ENCODE measurements at places on chromosomes 11 and 22. TPM values are rescaled to one million over a fixed set of nuclear protein-coding genes. Genes with fewer than 3 reads are reported as not detected.

GRCh38 chr11:48127521-48128183 lies 89.0 kb upstream of the OR4B1 start:
- H3K4me1 ChIP-seq, result no peaks in the 10 kb centered on the region
- no peaks in the 10 kb centered on the region for H3K27me3 ChIP-seq
- no peaks in the 10 kb centered on the region for H3K36me3 ChIP-seq
- H3K27ac ChIP-seq, result no peak overlapping the region

DNA sequence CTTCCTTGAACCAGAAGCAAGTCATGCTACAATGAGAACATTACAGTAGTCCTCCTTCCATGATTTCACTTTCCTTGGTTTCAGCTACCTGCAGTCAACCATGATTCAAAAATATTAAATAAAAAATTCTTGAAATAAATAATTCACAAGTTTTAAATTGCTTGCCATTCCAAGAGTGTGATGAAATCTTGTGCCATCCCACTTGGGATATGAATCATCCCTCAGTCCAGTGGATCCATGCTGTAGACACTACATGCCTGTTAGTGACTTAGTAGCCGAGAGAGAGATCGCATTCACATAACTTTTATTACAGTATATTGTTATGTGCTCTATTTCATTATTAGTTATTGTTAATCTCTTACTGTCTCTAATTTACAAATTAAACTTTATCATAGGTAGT lies 6.0 kb downstream of the HOATZ start:
- H3K27me3 ChIP-seq, result no peaks in the 10 kb centered on the region
- H3K36me3 ChIP-seq, result no peaks in the 10 kb centered on the region
- no peaks in the 10 kb centered on the region for H3K4me1 ChIP-seq
- no peak overlapping the region for H3K4me3 ChIP-seq
- no peak for DNase-seq

- H3K27me3 ChIP-seq, result no peaks in the 10 kb centered on the region
- H3K27ac ChIP-seq, result peak overlapping the region; percentile 71
- H3K4me3 ChIP-seq, result no peak overlapping the region
- H3K36me3 ChIP-seq, result no peaks in the 10 kb centered on the region
Observed at GRCh38 chr11:95074792-95075563, 8.3 kb downstream of the SRSF8 start.

GRCh38 chr11:75945446-75945845 lies 130.4 kb downstream of the UVRAG start:
- H3K4me1 ChIP-seq, result peaks cover 3% of the 10 kb centered on the region
- no peaks in the 10 kb centered on the region for H3K36me3 ChIP-seq
- DNase-seq, result no peak
- H3K27ac ChIP-seq, result no peak overlapping the region
- H3K4me3 ChIP-seq, result no peak overlapping the region

GRCh38 chr11:102564110-102564509 lies 33.6 kb upstream of the MMP7 start:
- no peaks in the 10 kb centered on the region for H3K27me3 ChIP-seq
- H3K4me1 ChIP-seq, result no peaks in the 10 kb centered on the region
- H3K36me3 ChIP-seq, result no peaks in the 10 kb centered on the region
- DNase-seq, result no peak
- no peak overlapping the region for H3K27ac ChIP-seq

- H3K4me1 ChIP-seq, result no peaks in the 10 kb centered on the region
- H3K36me3 ChIP-seq, result no peaks in the 10 kb centered on the region
- no peak for DNase-seq
- H3K4me3 ChIP-seq, result no peak overlapping the region
Observed at GRCh38 chr11:116710762-116711161, 62.0 kb downstream of the BUD13 start.

GRCh38 chr11:22193348-22194051 lies 615 bp downstream of the ANO5 start:
- H3K27ac ChIP-seq, result no peak overlapping the region
- no peaks in the 10 kb centered on the region for H3K27me3 ChIP-seq
- H3K36me3 ChIP-seq, result no peaks in the 10 kb centered on the region
- peak overlapping the region; percentile 65 for H3K4me3 ChIP-seq
- no peaks in the 10 kb centered on the region for H3K4me1 ChIP-seq

DNA sequence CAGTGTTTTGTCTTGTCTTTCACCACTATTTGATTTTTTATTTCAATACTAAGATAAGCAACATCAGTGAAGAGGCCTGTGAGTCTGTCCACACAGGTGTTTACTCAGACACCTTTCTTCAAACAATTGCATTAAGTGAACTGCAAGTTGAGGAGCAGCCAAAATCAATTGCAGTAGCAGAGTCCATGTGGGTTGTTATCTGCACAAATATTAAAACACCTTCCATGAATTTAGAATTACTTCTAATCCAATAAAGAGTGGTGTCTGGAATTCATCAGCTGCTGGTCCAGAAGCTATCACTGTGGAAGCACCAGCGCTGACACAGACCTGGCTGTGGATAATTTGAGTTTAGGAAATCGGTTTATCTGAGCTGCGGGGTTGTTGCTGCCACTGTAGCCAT lies 83.5 kb upstream of the FAT3 start:
- no peaks in the 10 kb centered on the region for H3K27me3 ChIP-seq
- no peaks in the 10 kb centered on the region for H3K4me1 ChIP-seq
- H3K27ac ChIP-seq, result no peak overlapping the region
- no peak overlapping the region for H3K4me3 ChIP-seq

DNA sequence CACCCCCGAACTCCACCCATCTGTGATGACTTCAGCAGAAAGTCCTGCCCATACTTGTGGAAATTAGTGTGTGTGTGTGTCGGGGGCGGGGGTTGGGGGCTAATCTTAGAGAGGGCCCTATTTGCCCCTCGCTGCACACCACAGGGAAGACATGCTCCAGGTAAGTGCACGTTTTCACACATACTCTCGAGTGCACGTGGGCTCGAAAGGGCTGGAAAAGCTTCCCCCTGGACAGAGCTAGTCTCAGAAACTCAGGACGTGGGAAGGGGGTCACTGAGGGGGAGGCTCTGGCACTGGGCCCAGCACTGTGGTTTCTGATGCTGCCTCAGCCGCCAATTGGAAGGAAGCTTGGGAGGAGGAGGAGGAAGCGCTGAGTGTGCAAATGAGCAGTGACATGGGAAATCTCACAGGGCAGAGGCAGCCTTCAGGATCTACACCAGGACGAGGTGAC lies 40.7 kb upstream of the CD82 start:
- no peak overlapping the region for H3K27ac ChIP-seq
- H3K4me3 ChIP-seq, result no peak overlapping the region
- H3K4me1 ChIP-seq, result no peaks in the 10 kb centered on the region
- no peaks in the 10 kb centered on the region for H3K36me3 ChIP-seq
- DNase-seq, result no peak

DNA sequence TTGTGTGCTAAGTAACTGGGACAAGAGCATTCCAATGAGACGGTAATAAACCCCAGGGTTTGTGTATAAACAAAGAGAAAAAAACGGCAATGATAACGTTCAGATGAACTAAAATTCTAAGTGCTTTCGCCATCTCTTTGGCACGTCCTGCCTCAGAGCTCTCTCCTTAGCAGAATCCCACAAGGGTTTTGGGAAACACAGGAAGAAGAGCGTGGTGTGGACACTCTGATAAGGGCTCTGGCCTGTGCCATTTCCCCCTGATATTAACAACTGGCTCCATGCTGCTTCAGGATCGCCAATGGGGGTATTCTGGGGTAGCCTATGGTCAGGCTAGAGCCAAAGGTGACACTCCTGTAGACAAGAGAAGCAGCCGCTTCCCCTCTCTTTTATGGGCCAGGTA lies 18.4 kb downstream of the ABCC8 start:
- H3K36me3 ChIP-seq, result no peaks in the 10 kb centered on the region
- no peak overlapping the region for H3K27ac ChIP-seq
- no peaks in the 10 kb centered on the region for H3K4me1 ChIP-seq
- no peaks in the 10 kb centered on the region for H3K27me3 ChIP-seq
- DNase-seq, result no peak

- no peak for DNase-seq
- no peaks in the 10 kb centered on the region for H3K4me1 ChIP-seq
- no peaks in the 10 kb centered on the region for H3K36me3 ChIP-seq
- no peak overlapping the region for H3K27ac ChIP-seq
- H3K4me3 ChIP-seq, result no peak overlapping the region
- no peaks in the 10 kb centered on the region for H3K27me3 ChIP-seq
Observed at GRCh38 chr11:110886288-110886970, 174.2 kb upstream of the ARHGAP20 start.

- H3K27me3 ChIP-seq, result peaks cover 4% of the 10 kb centered on the region
- H3K4me1 ChIP-seq, result no peaks in the 10 kb centered on the region
- H3K4me3 ChIP-seq, result no peak overlapping the region
- no peak overlapping the region for H3K27ac ChIP-seq
Observed at GRCh38 chr11:45366619-45367190, 80.6 kb upstream of the SYT13 start.

DNA sequence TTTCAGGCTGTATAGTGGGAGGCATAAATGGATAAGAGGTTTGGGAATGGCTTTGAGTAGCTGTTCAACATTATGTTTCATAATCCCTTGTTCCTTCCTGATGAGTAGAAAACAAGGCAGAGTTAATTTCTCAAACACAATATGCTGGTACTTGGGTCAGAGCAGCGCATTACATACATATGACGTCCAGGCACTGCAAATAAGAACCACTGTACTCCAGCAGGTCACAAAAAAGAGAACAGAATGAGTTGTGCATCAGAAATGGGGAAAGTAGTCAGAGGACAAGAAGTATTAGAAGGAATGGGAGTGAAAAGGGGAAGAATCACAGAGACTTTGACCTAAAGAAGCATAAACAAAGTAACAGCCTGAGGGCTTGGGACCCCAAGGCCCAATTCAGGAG lies 44.0 kb upstream of the RDX start:
- no peak overlapping the region for H3K27ac ChIP-seq
- DNase-seq, result no peak
- H3K4me1 ChIP-seq, result no peaks in the 10 kb centered on the region
- H3K36me3 ChIP-seq, result no peaks in the 10 kb centered on the region
- H3K4me3 ChIP-seq, result no peak overlapping the region

The FAM180B gene
- 4.8 TPM for total RNA-seq

The NXPE1 gene
- not detected for total RNA-seq

The OR52E8 gene
- total RNA-seq, result not detected

The RIMBP3B gene
- not detected for total RNA-seq

The SYT8 gene
- total RNA-seq, result 0.75 TPM

The PRDM10 gene
- total RNA-seq, result 7.7 TPM

Measured in aorta (tissue), 5 donors.